ENCODE measurements at places on chromosomes 12 and 14.

DNA sequence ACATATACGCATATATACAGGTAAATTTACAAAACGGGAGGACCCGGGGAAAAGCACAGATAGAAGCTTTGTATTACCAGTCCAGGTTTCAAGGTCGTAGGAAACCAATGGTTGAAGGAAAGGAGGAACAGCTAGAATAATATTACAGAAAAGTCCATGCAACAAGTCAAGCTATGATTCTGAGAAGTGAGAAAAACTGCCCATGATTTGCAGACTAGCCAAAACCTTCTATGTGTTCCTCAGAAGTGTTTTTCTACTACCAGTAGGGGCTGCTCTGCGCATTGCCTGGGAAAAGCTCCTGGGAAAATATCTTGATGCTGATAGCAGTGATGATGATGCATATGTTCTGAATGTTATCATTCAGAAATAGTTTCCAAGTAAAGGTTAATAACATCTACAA lies 2.2 kb downstream of the PDZRN4 start:
- DNase-seq, result no peak

DNA sequence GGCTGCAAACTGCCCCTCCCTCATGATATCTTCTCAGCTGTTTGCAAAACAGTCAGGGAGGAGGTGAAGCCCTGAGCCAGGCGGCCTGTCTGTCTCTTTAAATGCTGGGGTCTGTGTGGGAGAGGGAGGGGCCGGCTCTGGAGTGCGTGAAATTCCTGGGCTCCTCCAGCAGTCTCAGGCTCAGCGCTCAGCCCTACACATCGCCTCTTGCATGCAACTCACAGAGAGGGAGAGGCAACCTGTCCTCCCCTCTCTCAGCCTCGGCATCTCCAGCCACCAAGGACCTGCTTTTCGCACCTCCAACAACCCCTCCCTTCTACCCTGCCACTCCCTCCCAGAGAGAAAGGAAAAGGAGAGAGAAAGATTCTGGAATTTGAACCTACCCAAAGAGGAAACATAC lies at the start of gene NRXN3:
TSS of gene NRXN3 (plus strand) at position 171 of the 400 bp plus-strand sequence. CDS start 72,721 bp downstream, outside the sequence.
- no peak for DNase-seq

DNA sequence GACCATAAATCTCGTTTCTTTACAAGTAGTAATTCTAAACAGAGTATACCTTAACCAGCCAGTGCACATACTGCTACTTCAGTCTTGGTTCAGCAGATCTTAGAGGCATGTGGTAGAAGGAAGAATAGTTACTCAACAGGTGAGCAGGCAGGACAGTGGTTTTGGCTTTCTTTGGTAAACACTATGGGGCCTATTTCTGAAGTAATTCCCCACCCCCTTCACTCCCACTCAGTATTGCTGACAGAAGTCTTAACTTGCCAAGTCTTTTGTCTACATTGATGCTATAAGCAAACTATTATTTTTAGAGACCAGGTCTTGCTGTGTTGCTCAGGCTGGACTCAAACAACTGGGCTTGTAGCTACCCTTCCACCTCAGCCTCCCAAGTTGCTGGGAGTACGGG lies 68.5 kb downstream of the FBXO34 start:
- DNase-seq, result no peak

DNA sequence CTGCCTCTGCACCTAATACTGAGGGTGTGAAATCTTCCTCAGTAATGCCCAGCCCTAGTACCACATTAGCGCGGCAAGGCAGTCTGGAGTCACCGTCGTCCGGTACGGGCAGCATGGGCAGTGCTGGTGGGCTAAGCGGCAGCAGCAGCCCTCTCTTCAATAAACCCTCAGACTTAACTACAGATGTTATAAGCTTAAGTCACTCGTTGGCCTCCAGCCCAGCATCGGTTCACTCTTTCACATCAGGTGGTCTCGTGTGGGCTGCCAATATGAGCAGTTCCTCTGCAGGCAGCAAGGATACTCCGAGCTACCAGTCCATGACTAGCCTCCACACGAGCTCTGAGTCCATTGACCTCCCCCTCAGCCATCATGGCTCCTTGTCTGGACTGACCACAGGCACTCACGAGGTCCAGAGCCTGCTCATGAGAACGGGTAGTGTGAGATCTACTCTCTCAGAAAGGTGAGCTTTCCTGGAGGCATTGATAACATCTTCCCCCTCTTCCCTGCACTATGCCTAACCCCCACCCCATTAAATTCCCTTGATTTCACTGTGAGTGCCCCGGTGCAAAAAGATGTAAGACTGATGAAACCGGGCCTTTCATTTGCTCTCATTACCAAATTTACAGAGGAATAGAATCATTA lies 291.4 kb downstream of the NAV3 start:
- DNase-seq, result no peak

GRCh38 chr14:100034961-100035500 lies 30.2 kb upstream of the EVL start:
- no peak for DNase-seq

- no peak for DNase-seq
These were observed 7.3 kb downstream of the DYRK2 start for GRCh38 chr12:67655829-67656228.

All from GM04503 (cell line).